ENCODE measurements at places on chromosomes 11 and 22. TPM values are rescaled to one million over a fixed set of nuclear protein-coding genes. Genes with fewer than 3 reads are reported as not detected.

KCNK7 gene
- total RNA-seq = 1.4 TPM

DNA sequence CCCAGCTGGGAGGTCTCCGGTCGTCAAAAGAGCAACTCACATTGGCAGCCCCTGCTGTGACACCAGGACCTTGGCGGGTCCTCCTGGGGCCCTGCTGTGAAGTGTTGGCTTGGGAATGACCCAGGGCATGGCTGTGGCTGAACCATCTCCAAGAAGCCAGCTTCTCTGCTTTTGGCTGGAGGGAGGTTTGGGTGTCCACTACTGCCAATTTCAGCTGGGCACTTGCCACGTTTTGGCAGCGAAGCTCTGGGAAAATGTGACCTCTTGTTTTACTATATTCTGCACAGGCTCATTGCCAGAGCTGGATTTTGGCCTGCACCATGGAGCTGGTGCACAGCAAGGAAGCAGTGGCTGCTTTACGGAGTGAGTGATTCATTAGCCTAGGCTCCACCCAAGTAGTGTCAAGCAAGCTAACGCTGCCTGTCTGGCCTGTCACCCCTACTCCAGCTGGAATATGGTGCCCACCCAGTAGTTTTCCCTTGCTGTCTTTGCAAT is 24.3 kb upstream of the SMCO4 start:
- no peak for DNase-seq

USP2 gene
- total RNA-seq = 0.37 TPM

DNA sequence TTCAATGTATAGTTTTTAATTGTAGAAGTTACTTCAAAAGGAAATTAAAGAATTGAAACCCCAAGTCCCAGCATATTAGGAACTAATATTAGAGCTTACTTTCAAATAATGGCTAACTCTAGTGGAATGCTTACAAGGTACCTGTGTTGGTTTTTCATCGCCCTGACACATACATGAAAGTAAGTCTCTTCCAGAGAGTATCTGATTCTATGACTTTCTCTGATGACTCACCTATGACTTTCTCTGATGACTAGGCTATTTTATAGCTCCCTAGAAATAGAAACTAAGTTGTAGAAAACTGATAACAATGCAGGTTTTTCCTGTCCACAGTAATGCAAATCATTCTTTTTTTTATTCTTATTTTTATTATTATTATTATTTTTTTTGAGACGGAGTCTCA is 33.6 kb upstream of the MMP7 start:
- no peak for DNase-seq

DNA sequence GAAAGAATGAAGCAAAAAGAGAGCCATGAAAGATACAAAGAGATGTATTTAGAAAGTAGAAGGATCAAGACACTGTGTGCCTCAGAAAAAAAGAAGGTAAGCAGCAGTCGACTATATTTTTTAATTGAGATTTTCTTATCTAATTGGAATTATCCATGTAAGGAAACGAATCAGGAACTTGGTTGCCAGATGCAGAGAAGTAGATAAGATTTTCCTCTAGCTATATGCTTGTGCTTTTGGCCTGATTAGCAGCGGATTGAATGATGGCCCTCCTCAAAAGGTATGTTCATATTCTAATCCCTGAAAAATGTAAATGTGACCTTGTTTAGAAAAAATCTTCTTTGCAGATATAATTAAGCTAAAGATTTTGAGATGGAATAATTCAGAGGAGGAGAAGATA is 43.9 kb upstream of the CARD18 start:
- DNase-seq = no peak

DNA sequence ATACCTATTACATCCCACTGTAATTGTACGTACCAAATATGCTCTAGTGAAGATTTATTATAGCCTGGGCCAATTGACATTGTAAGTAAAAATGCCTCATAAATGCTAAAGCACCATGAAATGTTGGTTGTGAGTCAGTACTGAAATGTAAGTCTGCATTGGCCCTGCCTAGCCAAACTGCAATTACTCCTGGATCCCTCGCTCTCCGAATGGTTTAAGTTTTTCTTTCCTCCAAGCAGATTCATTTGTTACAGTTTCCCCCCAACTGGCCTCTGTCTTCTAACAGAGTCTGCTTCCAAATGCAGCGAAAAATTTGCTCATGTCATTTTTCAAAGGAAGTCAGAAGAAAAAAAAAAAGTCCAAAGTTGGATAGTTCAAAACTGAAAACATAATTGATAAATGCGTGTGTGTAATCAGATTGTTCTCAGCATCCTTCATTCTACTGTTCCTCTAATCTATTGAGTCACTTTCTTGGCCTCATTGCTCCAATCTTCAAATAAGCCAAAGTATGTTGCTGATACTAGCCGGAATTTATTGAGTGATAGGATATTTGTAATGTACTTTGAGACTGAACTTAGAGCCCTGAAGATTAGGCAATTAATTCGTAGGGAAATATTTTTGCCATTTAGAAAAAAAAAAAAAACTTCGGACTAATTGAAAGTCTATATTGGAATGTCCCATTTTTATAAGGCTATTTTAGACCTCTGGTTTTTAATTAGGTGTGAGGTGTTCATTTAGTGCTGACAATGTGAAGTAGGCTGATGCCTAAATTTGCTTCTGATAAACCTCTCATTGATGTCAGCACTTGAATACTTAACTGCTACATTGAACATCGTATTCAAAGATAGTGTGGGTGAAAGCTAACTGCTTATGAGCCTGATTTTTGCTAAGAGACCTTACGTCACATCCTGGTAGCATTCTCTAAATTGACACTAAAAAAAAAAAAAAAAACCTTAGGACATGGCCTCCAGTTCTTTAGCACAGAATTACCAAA is 93.4 kb downstream of the WT1 start:
- no peak for DNase-seq

- no peak for DNase-seq
Measured at GRCh38 chr11:23586173-23586572, 725.9 kb upstream of the CCDC179 start.

DNA sequence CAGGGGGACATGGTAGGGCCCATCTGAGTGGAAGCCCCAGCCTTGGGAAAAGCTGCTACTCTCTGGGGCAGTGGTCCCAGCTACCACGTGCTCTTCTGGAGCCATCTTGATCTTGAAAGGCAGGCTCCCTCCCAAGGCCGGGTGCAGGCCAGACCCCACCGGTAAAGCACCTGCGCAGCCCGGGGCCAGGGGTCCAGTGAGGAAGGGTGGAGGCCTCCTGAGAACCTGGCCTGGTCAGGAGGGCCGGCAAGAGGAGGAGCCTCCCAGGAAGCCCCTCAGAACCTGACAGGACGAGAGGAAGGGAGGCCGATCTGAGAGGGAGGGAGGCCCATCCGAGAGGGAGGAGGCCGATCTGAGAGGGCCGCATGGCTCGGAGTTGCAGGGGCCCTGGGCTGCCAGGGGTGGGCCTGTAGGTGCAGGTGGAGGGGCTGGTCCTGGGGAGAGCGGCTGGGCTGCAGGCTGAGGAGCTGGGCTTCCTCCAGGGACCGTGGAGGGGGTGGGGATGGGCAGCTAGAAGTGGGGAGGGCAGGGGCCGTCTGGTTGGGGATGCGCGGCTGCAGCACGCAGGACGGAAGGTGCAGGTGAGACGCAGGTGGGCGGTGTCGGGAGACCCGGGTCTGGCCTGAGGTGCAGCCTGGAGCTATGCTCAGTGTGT is 529 bp downstream of the GRAMD4 start:
- DNase-seq = no peak

DNA sequence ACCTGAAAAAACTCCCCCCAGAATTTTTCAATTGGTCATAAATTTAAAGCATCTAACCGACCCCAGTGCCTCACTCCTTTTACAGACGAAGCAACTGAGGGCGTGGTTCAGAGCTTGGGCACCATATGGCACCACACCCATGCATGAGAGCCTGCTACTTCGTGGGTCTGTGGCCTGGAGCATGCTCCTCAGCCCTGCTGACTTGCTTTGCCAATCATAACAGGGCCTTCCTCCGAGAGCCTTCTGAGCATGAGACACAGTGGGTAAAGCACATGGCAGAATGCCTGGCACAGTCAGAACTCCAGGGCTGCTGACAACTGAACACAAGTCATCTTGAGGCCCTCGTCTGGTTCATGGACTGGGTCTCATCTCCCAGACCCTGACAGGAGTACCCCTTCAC is 33.3 kb downstream of the HIRA start:
- DNase-seq = no peak

OOSP1 gene
- total RNA-seq = not detected

MORC2 gene
- total RNA-seq = 27.6 TPM

C22orf31 gene
- total RNA-seq = not detected

DNA sequence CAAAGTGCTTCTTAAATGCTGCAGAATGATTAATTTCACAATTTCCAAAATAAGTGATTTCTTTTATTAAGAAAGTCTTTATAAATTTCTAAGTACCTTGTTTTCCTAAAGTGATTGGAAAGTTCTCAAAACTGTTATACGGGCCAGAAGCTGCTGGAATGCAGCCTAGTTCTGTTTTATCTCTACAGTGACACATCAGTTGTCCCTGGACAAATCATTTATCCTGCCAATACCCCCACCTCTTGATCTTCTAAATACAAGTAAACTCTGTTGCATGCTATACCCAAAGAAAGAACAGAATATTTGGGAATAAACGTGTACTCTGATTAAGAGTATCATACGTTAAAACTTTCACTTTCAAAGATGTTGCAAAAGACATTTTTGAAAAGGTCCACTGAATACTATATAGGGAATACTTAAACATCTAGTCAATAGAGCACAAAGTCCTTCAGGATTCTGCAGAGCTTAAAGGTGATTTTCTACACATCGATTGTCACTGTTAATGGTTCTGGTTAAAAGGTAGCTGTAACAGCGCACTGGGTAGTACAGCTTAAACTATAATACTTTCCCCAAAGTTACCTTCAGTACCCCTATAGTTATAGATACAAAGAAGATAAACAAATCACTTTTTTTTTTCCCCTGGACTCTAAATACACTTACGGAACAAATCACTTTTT is 92.1 kb upstream of the APOA1 start:
- no peak for DNase-seq

GRCh38 chr11:119664063-119664572 is 64.9 kb downstream of the NECTIN1 start:
- no peak for DNase-seq

- no peak for DNase-seq
Measured at GRCh38 chr11:38842991-38843390, 2245.0 kb upstream of the RAG2 start.

DNA sequence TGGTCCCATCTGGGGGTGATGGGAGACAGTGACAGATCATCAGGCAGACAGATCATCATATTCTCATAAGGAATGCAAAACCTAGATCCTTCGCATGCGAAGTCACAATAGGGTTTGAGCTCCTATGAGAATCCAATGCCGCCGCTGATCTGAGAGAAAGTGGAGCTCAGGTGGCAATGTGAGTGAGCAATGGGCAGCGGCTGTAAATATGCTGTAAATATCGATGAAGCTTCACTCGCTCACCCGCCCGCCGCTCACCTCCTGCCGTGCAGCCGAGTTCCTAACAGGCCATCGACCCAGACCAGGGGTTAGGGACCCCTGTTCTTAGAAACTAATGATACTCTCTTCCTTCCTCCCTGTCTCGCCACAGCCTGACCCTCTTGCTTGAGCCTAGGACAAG is 9.4 kb upstream of the PLA2G6 start:
- DNase-seq = no peak

- no peak for DNase-seq
Measured at GRCh38 chr11:42066113-42066512, 606.7 kb upstream of the LRRC4C start.

- DNase-seq = no peak
Measured at GRCh38 chr22:49871482-49871881, 17.8 kb downstream of the ZBED4 start.

DNA sequence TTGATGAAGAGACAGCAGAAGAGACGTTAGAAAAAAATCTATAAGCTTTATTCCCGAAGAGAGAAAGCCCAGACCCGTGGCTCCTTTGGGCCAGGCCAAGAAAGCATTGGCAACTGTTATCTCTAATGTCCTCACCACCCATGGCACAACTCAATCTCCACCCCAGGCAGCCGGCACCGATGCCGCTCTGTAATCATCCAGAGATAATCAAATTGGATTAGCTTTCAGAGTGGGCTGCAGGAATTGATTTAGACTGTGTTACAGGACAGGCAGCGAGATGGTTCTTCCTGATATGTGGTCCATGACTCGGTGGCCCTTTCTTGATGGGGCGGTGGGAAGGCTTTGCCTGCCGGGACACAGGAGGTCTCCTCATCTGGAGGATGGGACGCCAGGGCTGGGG is 383.9 kb downstream of the TBC1D22A start:
- no peak for DNase-seq

DNA sequence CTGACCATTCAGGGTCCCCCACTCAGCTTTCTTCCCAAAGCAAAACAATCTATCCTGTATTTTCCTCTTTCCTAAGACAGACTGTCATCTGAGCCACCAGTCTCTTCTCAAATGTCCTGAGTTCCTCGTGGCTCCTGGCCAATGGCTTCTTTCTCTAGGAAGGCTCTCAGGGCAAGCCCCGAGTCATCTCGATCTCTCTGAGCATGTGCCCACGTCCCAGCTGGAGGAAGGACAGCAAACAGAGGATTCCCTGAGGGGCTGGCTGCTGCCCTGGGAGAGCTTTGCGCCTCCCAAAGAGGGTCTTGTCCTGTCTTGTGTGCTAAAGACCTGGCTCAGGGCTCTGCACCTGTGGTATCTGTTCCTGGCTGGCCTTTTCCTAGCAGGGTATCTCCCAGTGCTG is 8.3 kb downstream of the SLC37A2 start:
- DNase-seq = no peak

DNA sequence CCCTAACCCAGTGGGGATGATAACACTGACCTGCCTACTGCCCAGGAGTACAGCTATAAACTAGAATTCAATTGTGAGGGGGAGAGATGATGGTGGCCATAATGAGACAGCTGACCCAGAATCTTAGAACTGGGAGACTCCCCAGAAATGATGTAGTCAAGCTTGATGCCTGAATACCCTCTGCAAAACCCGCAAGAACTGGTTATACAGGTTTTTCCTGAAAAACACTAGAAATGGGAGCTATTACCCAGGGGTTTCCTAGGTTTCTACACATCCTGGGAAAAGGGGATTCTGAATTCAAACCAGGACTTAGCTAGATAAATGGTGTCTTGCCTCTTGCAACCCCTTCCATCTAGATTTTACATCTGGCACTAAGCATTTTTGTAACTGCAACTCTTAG is 113.8 kb upstream of the NARS2 start:
- DNase-seq = no peak

GRCh38 chr22:46023558-46023981 is 46.6 kb upstream of the WNT7B start:
- no peak for DNase-seq

C11orf16 gene
- not detected for total RNA-seq

DNA sequence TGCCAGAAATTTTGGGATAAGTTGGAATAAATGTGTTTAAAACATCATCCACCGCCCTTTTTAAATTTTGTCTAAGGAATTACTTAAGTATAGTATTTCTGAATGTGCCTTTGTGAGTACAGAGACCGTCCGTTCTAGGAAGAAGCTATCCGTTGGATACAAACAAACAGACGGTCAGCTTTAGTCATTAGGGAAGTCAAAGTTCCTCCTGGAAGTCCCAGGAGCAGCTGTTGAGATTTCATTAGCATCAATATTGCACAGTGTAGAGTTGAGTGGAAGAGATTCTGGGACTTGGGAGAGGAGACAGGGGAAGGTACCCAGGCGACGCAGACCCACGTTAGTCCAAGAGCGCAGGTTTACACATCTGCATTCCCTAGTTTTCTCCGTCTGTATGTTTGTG is 15.7 kb upstream of the ADSL start:
- no peak for DNase-seq

GRCh38 chr22:36351921-36352802 is 35.6 kb downstream of the MYH9 start:
- DNase-seq = no peak

Measured in activated T-cell treated with anti-CD3 and anti-CD28 coated beads, Interleukin-2, amount 50 U/mL, for 4 hours (primary cell).